ENCODE measurements at places on chromosomes 3 and 15.

GRCh38 chr3:187385296-187385695 lies 17.1 kb downstream of the RTP4 start:
- DNase-seq, result no peak

- DNase-seq, result no peak
Observed at GRCh38 chr15:52109559-52110451, 2.8 kb downstream of the BCL2L10 start.

DNA sequence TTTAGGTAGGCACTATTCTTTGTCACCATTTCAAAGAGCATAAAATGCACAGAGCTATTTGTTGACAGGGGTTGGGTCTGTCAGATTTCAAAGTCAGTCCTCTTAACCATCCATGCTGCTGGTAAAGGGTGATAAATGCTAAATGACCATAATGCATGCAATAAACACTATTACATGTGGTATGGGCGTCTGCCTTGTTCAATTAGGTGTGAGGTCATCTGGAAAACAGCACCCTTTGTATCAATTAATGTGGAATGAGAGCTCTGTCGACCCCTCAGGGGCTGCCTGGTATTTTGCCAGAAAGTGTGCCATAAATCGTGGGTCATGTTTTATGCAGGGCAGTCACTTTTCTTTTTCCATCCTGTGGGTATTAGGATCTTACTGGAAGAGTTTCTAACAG lies 235.6 kb downstream of the SV2B start:
- DNase-seq, result no peak

GRCh38 chr3:72533591-72534473 lies 314.4 kb downstream of the SHQ1 start:
- DNase-seq, result no peak

DNA sequence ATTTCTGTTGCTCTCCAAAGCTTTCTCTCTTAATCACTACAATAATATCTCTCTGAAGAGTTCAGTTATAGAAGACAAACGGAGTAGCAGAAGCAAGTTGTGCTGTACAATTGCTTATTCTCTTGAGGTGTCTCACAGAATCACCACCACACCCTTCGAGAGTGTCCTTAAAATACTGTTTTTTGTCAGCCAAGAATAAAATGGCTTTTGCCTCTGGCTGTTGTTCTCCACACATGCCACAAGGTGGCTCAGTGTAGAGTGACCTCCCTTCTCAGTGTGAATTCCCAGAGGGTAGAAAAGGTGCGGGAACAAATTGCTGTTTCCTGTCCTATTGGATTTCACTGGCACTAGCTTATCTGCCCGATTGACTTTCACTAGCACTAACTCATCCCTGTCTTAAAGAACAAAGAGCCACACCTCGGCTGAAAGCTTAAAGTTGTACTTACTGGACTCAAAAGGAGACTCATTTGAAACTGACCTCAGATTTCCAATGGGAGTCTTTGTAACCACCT lies 134.2 kb upstream of the SATB1 start:
- peak; percentile 58 for DNase-seq

DNA sequence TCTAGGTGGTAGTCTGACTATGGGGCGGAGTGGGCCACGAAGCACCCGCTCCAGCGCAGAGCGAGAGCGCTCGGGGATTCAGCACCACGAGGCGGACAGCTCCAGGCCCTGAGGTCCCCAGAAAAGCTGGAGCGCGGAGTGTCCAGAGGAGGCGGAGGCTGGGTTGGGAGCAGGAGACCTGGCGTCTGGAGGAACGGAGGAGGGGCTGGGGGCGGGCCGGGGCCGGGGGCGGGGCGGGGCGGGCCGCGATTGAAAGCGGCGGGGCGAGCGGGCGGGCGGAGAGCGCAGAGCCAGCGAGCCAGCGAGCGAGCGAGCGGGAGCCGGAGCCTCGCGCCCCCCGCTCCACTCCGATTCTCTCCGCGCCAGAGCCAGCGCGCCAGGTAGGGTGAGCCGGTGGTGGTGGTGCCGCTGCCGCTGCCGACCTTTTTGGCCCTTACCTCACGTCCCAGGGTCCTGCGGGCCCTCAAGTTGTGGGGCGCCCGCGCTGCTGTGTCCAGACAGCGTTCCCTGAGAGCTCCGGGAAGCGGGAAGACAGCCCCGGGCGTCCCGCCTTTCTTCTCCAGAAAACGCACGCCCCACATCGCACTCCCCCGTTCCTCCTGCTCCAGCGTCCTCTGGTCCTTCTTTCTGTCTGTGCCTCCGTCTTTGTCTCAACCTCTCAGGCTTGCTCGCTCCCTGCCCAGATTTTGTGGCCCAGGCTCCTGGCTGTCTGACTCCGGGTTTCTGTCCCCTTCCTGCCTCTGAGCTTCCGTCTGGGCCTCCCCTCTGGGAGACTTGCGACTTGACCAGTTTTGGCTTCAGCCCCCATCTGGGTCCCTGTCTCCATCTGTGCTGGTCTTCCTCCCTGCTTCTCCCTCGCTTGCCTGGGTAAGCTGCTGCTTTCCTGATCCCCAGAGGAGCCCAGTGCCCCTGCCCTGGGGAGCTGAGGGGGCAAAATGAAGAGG lies at the start of gene GRM2:
Gene GRM2, plus strand, starts transcription at position 281 of the 944 bp plus-strand sequence. CDS start 1,916 bp downstream, outside the sequence.
- peak; percentile 84 for DNase-seq

DNA sequence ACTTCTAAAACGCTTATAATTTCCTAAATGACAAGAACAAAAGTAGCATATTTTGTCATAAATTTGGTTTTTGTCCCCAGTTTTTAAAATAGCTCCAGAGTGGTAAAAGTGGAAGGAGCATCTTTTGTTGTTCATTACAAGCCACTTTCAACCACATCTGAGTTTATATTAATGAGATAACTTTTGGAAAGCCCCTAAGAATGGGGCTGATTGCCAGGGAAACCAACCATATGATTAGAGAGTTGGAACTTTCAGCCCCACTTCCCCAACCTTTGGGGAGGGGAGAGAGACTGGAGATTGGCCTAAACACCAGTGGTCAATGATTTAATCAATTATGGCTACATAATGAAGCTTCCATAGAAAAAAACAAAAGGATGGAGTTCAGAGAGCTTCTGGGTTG lies 57.4 kb downstream of the CPA3 start:
- DNase-seq, result no peak

GRCh38 chr3:32422943-32423342 lies 31.3 kb downstream of the CMTM7 start:
- DNase-seq, result no peak

- DNase-seq, result no peak
Observed at GRCh38 chr3:38018296-38019266, 10.9 kb downstream of the PLCD1 start.

DNA sequence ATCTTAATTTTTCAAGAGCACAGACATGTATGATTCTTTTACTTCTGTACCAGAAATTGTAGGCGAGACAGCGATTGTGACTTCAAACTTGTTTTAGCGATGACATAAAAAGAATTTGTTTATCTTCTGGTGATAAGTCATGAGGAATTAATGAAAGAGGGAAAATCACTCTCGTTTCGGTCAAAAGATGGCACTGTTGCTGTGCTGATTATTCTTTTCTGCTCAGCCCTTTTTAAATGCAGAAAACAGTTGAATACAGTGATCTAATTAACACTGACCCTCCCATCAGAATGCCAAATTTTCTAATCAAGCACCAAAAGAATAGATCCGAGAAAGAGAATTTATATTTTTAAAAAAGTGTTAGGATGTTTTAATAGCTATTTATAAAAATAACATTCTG lies 52.6 kb downstream of the NSUN3 start:
- DNase-seq, result peak; percentile 57

DNA sequence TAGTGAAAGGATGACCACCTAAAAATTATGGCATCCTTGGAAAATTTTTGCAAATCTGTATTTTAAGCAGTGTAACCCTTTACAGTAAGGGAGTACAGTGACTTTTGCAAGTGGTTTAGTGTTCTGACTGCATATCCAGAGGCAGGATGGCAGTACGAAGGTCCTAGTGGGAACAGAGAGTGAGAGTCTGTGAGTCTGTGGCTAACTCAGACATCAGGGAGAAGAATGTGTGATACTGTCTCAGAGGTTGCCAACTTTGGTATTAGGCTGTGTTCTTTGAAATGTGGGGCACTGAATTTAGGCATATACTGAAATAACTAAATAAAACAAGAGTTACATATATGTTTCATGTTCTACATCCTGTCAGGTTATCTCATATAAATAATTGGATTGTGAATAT lies 25.7 kb downstream of the PRKCI start:
- DNase-seq, result no peak

DNA sequence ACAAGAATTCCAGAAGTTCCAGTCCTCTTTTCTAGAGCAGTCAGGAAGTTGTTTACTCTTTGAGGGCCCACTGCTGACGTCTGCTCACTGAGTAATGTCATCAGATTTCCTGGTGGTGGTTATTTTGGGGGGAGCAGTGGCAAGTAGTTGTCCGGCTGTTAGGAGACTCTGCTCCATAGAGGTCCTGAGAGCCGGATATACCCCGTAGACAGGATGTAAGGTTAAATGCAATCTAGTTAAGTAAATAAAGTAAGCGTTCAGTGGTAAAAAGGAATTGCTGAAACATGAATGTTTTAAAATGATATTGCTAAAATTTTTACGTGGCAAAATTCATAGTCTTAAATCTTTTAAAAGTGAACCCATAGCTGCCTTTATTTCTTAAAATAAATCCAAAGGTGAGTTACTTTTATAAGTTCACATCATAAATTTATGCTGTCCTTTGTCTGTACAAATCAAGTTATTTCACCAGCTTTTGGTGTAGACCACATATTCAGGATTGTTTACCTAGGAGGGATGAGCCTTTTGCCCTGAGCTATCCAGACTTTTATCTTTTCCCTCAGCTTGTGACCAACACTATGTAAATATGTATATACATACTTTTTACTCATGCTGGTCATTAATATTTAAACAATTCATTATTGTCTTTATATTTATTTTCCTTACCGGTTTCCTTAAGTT lies 65.8 kb downstream of the PDE8A start:
- peak; percentile 57 for DNase-seq

- peak; percentile 60 for DNase-seq
Observed at GRCh38 chr15:48112242-48112641, 8.5 kb upstream of the SLC24A5 start.

- no peak for DNase-seq
Observed at GRCh38 chr3:175111036-175111435, 251.9 kb downstream of the NAALADL2 start.

DNA sequence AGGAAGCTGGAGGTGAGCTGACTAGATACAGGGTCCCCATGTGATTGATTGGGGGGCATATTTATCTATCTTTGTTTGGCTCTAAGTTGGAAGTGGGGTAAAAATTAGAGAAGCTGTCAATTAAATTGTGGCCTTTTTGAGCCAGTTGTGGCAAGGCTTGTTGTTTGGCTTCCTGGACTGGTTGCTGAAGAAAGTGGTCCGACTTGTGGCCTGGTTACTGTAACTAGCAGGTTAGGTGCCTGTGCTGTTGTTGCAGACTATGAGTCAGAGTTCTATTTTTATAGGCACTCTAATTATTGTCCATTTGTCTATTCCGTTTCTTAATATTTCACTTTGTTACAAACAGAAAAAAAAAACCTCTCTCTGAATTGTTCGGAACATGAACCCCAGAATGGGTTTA lies 129.1 kb upstream of the CNTN6 start:
- no peak for DNase-seq

DNA sequence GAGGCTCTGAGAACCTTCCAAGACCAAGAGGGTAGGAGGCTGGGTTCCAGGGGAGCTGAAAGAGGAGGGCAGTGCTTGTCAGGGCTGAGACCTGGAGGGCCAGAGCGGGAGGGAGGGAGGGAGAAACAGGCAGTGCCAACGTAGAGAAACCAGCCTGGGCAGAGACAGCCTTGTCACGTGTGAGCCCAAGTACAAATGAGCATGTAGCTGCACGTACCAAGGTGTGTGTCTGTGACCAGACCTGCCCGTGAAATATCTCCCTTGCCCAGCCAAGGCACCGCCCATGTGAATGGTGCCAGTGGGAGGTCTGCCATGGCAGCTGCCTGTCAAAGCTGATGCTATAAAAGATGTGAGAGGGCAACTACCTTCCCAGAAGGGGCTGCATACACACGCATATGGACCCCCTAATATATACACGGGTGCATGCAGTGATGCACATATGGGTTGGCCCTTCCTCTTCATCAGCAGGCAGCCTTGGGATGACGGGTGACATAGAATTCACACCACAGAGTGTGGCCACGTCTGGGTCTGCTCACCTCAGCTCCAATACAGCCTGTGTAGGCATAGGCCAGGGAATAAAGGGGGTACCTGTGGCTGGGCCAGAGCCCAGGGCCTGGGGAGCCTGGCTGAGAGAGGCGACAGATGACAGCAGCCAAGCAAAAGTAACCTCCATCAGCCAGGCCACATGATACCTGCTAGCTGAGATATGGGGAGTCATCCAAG lies 7.8 kb upstream of the CTDSPL start:
- peak; percentile 99 for DNase-seq

DNA sequence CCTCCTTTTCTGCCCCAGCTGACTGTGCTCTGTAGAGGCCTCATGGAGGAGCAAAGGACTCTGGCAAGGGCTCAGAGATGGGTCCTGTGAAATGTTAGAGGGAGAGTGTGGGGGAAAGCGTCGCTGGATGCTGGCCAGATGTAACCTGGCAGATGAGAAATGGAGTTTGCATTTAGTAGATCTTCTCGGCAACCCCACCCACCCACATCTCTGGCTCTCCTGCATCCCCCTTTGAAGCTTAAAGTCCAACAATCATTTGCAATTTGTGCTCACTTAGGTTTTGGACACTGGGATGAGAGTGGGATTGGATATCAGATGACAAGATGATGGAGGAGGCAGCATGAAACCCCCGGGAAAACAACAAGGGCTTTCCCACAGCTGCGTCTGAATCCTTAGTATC lies 523.6 kb upstream of the MCTP2 start:
- no peak for DNase-seq

DNA sequence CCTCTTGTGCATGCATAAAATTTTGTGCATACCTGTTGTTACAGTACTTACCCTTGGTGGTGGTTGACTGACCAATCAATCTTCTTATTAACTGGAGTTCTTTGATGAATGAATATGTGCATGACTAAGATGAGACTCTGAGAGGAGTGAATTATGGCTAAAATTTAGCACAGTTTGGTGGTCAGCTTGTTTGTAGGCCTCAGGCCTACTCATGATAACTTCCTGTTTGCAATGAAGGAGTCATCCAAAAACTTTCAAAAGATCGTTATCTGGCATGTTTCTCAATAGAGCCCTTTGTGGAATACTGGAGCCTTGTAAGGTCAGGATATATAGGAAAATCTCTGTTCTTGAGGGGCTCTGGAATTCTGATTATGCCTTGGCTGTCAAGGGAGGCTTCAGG lies 66.5 kb downstream of the LEKR1 start:
- peak; percentile 32 for DNase-seq

GRCh38 chr15:70507772-70508371 lies 255.5 kb downstream of the UACA start:
- peak; percentile 94 for DNase-seq

DNA sequence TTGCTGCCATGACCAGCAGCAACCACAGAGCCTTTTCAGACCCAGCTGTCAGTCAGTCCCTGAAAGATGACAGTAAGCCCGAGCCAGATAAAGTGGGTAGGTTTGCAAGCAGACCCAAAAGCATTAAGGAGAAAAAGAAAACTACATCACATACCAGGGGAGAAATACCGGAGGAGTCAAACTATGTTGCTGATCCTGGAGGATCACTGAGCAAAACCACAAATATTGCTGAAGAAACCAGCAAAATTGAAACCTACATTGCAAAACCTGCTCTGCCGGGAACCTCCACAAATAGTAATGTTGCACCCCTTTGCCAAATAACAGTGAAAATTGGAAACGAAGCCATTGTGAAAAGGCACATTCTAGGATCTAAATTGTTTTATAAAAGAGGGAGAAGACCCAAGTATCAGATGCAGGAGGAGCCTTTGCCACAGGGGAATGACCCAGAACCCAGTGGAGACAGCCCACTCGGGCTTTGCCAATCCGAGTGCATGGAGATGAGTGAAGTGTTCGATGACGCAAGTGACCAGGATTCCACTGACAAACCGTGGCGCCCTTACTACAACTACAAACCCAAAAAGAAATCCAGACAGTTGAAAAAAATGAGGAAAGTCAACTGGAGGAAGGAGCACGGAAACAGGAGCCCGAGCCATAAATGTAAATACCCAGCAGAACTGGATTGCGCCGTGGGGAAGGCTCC lies 42.1 kb upstream of the RASA2 start:
- DNase-seq, result no peak
